ENCODE measurements at places on chromosomes 7 and 10.

GRCh38 chr10:12098966-12099365 is 30.2 kb downstream of the DHTKD1 start:
- DNase-seq = no peak

DNA sequence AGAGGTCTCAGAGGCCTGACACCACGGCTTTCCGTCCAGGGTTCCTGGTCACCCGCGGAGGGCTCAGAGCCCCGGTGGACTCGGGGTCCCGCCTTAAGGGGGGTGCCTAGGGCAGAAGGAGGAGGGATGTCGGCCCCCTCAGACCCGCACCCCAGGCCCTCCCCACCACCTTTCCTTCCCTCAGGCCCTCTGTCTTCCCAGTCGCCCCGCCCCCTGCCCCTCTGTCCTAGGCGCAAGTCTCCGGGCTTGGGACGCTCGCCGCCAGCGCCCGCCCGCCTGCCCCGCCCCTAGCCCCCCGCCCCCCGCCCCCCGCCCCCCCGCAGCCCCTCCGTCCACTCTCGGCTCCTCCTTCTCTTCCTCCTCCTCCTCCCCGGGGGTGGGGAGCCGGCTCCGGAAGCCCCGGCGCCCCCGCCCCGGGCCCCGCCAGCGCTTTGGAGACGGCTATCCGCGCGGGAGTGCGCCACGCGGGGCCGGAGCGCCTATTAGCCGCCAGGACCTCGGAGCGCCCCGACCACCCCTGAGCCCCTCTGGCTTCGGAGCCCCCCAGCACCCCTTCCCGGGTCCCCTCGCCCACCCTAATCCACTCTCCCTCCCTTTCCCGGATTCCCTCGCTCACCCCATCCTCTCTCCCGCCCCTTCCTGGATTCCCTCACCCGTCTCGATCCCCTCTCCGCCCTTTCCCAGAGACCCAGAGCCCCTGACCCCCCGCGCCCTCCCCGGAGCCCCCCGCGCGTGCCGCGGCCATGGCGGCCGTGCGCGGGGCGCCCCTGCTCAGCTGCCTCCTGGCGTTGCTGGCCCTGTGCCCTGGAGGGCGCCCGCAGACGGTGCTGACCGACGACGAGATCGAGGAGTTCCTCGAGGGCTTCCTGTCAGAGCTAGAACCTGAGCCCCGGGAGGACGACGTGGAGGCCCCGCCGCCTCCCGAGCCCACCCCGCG is at the start of gene AEBP1:
Gene AEBP1 (plus strand): TSS at position 423 of the 937 bp plus-strand sequence. CDS start 321 bp downstream, at position 744.
- DNase-seq = no peak

DNA sequence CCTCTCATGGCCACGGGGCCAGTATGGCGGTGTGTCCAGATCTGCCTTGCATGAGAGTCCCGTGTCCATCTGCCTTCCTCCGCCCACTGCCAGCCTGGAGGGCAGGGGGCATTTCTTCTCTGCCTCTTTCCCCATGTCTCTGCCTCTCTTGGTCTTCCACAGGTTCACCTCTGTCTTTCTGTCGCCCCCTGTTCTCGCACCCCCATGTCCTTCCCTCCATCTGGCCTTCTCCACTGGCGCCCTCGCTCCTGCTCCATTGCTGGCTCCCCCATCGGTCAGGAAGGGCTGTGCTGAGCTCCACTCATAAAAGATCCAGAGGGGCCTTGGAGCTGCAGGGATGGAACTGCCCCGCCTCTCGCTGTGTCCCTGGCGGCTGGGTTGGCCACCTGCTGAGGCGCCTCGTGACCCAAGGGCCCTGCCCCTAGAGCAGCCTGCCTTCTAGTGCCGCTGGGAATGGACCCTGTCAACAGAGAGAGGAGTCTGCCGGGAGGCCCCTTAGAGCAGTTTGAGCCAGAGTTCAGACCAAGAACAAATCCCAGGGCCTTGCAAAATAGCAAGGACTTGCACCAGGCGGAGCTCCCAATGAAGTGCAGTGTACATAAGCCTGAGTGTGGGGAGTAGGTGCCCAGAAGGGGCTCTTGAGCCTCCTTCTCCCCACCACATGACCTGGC is 42.0 kb downstream of the GOLGA7B start:
- no peak for DNase-seq

- DNase-seq = no peak
Measured at GRCh38 chr7:73418113-73418703, 15.4 kb upstream of the FZD9 start.

GRCh38 chr7:97639036-97639435 is 92.8 kb upstream of the TAC1 start:
- peak; percentile 14 for DNase-seq

Data from HT1080 (cell line).